ENCODE measurements at places on chromosomes 5 and 9.
A peak's percentile ranks its signal among the peaks of the same experiment; 100 is the strongest.

GRCh38 chr9:129038109-129038852 lies 1.9 kb downstream of the MIGA2 start:
- no peak for DNase-seq

- no peak for DNase-seq
Measured at GRCh38 chr5:179840321-179840720, 18.3 kb downstream of the MRNIP start.

DNA sequence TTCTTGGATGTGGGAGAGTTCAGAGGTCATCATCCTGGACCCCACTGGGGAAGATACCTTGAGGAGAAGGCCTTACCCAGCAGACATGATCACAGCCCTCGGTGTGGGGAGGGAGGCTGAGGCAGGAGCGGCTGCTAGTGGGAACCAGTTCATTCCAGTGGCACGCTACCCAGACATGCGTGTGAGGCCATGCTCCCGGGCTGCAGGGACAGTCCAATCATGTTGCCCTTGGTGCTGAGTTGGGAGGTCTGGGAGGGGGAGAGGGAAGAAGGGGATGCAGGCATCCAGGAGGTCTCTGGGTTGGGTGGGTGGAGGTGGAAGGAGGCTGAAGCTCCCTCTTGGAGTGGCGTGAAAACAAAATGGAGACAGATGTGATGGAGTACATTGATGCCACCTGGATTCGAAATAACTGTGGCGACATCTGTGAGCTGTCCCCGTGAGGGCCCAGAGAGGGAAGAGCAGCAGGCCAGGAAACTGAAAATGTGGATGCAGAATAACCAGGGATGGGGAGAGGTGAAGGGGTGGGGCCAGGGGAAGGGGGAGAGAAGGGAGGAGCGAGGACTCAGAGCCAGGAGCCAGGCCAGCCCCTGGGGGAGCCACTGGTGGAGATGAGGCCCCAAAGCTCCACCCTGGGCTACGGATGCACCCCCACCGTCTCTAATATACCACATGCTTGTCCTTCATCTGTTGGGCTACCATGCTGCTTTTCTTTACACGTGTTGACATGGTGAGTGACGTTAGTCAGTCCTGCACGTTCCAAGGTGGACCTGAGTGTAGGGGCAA lies 16.2 kb downstream of the NDUFS6 start:
- DNase-seq = no peak

DNA sequence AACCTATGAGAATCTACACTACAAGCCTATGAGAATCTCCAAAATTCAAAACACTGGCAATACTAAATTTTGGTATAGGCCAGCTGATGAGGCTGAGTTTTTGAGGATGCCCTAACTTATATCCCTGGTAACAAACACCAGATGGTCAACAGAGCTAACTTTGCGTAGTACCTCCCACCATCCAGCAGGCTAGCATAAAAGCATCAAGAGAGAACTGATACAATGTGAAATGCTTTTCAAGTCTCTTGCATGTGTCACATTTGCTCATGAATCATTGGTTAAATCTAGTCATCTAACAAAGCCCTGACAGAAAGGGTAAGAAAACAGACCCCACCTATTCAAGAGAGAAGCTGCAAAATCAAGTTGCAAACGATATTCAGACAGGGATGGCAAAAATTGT lies 1609.7 kb upstream of the CDH9 start:
- DNase-seq = no peak

DNA sequence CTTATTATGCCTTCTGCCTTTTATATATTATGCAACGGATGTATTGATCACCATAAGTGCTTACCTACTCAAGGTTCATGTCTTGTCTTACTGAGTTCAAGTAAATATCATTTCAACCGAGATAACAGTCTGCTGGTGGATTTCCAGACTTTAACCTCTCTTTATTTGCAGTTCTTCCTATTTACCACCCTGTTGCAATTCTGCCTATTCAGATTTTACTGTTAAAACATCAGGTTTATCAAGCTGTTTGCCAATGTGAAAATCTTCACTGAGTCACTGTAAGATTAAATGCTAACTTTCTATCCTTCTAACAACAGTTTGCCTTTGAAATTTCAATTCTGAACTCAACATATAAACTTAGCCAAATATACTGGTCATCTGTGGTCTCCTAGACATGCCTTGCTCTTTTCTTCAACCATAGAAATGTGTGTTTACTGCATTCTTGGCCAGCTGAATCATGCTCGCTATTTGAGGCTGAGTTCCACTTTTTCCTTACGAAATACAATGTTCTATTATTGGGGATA lies 471.7 kb upstream of the RORB start:
- no peak for DNase-seq

DNA sequence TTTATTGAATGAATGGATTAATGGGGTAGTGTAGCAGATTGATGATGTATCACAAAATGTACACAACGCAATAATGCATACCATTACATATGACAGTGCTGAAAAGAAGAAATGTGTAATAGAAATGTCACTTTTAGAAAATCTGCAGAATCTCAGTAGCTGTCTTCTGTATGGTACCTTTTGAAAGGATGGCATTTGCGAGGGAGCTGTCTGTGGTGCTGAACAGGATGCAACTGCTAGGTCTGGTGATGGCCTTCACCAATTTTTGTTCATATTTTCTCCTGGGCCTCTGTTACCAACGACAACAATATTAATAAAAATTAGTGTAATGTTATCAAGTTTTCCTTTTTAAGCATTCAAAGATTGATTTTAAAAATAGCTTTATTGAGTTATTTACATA lies 36.2 kb upstream of the OTULIN start:
- DNase-seq = peak; percentile 77
